ENCODE measurements at places on chromosomes 6 and 20.

DNA sequence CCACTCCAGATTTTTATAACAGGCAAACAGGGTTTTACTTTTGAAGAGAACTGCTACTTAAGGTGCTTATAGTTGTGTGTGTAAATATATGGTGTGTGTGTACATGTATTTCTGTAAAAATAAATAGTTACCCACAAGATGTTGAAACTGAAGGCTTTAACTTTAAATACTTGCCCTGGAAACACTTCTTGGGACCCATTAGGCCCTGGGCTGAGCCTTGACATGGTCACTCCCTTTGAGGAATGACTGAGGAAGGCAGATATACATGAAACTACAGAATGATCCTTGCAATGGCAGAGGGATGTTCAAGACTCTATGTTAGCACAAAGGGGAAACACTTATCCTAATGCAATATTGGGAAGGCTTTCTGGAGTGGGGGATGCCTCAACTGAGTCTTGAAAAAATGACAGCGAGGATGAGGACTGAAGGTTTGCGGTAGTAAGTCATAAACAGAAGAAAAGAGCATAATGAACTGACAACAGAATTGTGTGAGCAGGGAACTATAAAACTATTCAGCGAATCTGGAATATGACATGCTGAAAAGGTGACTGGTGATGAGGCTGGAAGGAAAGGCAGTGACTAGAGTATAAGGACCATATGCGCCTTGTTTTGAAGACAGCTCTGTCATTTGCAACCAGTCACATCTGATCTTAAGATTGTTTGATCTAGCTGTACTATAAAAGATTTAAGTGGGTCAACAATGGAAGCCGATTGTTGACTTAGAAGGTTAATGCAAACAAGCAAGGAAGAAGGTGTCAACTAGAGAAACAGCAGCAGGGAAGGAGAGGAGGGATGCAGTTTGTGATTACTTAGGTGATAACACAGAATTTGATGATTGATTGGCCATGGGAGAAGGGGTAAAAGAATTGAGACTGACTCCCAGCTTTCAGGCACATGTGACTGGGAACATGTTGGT is 64.4 kb upstream of the COL21A1 start:
- no peak for DNase-seq

GRCh38 chr6:45896783-45897441 is 118.7 kb downstream of the CLIC5 start:
- peak; percentile 91 for DNase-seq

- peak; percentile 53 for DNase-seq
These were observed 27.0 kb downstream of the TRIM27 start for GRCh38 chr6:28896505-28897368.

GRCh38 chr6:159945801-159946392 is 23.0 kb upstream of the IGF2R start:
- no peak for DNase-seq

DNA sequence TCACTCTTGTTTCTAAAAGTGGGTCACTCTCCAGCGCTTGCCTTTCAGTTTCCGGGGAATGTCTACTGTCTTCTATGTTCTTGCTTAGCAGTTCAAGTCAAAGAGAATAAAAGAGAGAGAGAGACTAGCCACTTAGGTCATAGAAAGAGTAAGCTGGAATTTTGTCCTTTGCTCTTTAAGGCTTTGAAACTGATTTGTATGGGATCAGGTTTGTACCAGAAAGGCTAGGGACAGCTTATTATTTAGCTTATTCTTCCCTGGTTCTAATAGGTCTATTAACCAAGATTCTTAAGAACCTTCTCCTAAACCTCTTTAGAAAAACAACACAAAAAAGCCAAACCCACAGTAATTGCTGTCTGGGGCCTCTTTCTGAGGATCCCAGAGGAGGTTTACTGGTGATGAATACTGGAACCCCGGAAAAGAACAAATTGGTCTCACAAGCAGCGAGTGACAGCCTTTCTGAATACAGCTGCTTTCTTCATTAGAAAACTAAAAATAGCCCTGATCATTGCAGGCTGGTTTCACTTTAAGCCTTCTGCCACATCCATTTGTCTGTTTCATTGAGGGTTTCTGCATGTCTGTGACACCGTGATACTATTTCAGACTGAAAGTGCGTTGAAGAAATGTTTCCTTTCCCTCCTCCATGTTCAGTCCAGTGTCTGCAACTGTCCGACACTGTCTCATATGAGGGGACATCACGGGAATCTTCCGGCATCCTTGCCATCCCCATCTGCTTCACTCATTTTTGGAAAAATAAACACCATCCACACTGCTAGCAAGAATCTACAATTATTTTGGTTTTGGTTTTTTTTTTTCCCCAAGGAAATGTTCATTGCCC is 75.1 kb upstream of the ATXN1 start:
- DNase-seq: peak; percentile 32

DNA sequence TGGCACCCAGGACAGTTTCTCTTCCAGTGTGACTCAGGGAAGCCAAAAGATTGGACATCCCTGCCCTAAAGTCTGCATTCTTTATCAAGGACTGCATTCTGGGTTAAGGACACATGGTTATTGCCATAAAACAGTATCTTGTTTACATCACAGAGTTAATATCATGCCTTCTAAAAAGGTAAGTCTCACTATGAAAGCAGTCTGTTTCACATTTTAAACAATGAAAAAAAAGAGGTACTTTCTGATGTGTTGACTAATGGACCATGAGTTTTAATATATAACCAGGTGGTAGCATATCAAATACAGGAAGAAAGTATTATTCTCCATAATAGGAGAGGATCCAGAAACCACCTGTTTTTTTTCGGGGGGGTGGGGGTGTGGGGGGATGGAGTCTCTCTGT is 93.7 kb downstream of the TIAM2 start:
- no peak for DNase-seq

- DNase-seq: no peak
These were observed 56.4 kb downstream of the LYRM4 start for GRCh38 chr6:5204376-5204775.

- DNase-seq: peak; percentile 80
These were observed 26.8 kb upstream of the PREP start for GRCh38 chr6:105429676-105430075.

DNA sequence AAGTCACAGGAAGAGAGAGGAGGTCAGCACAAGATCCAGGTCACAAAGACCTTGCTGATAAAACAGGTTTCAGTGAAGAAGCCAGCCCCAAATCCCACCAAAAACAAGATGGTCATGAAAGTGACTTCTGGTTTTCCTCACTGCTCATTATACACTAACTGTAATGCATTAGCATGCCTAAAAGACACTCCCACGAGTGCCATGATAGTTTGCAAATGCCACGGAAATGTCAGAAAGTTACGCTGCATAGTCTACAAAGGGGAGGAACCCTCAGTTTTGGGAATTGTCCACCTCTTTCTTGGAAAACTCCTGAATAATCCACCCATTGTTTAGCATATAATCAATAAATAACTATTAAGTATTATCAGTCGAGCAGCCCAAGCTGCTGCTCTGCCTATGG is 427.2 kb downstream of the RFPL4B start:
- DNase-seq: no peak

DNA sequence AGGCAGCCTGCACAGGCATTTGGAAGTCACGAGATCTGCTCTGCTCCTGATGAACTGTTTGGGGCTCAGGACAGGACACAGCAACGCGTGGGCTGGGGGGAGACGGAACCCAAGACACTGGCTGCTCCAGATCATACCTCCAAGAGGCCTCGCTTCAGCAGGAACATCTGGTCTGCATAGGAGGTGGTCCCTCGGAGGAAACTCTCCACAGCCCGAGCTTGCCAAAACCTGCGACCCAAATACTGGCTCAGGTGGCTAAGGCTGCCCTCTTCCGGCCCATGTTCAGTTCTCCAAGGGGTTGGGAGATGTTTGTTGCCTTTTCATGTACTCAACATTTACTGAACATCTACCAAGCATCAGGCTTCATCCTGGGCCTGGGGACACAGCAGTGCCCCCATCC is 51.7 kb downstream of the MYH7B start:
- DNase-seq: no peak

All from AG10803 (cell line).